ENCODE measurements at places on chromosomes 6 and 20. TPM values are rescaled to one million over a fixed set of nuclear protein-coding genes. Genes with fewer than 3 reads are reported as not detected.

- no peaks in the 10 kb centered on the region for H3K27me3 ChIP-seq
- no peak for DNase-seq
- no peak overlapping the region for H3K4me3 ChIP-seq
- no peak overlapping the region for H3K27ac ChIP-seq
Observed at GRCh38 chr6:35742842-35743241, 6.0 kb downstream of the ARMC12 start.

DNA sequence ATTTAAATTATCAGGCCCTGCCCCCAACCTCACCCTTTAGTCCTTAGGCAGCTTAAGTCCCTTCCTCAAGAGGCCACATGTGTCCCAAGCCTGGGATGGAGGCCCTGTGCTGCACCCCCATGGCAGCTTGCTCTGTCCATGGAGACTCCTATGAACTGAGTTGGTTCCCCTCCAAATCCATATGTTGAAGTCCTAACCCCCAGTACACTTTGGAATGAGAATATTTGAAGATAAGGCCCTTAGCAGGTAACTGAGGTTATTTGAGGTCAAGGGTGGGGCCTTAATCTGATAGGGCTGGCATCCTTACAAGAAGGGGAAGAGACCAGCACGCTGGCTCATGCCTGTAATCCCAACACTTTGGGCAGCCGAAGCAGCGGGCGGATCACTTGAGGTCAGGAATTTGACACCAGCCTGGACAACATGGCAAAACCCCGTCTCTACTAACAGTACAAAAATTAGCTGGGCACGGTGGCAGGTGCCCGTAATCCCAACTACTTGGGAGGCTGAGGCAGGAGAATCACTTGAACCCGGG is 6.7 kb upstream of the BEND3 start:
- peaks cover 12% of the 10 kb centered on the region for H3K27me3 ChIP-seq
- H3K4me1 ChIP-seq: peaks cover 9% of the 10 kb centered on the region
- no peak overlapping the region for H3K27ac ChIP-seq
- no peaks in the 10 kb centered on the region for H3K36me3 ChIP-seq
- H3K4me3 ChIP-seq: no peak overlapping the region

- DNase-seq: no peak
- peaks cover 1% of the 10 kb centered on the region for H3K4me1 ChIP-seq
- no peak overlapping the region for H3K4me3 ChIP-seq
- H3K27me3 ChIP-seq: peaks cover 8% of the 10 kb centered on the region
- no peak overlapping the region for H3K27ac ChIP-seq
Observed at GRCh38 chr20:58619864-58620431, 31.1 kb upstream of the STX16 start.

DNA sequence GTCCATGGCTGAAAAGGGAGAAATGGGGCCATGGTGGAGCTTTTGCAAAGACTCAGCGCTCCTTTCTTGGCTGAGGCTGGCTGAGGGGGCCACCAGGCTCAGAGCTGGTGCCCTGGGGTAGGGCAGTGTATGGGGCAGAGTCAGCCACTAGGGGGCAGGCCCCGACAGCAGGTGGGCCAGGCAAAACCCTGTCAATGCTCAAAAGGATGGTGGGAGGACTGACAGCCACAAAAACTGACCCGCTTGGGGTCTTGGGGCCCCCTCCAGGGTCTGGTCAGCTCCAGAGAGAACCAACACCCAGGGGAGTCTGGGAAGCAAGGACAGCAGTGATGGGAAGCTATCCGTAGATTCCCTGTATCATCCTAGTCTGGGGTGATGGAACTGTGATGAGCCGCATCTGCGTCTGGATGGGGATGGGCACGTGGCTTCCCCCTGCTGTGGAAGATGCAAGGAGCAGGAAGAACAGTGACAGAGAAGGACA is 306.9 kb downstream of the DHX35 start:
- H3K27ac ChIP-seq: no peak overlapping the region
- H3K27me3 ChIP-seq: no peaks in the 10 kb centered on the region
- DNase-seq: peak; percentile 67
- H3K4me1 ChIP-seq: no peaks in the 10 kb centered on the region
- H3K4me3 ChIP-seq: no peak overlapping the region

DNA sequence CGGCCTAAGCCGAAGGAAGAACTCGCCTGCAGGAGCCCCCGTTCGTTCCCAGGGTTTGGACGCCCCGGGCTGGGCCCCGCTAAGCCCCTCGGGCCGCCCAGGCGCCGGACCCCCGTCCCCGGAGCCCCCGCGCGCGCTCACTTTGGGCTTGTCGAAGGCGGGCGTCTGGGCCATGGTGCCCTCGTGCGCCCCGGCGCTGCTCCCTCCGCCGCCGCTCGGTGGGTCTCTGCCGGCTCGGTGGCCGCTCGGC is 140 bp downstream of the ADA start:
- no peaks in the 10 kb centered on the region for H3K27me3 ChIP-seq
- peak overlapping the region; percentile 91 for H3K27ac ChIP-seq
- DNase-seq: no peak
- H3K4me3 ChIP-seq: peak overlapping the region; percentile 96
- peaks cover 50% of the 10 kb centered on the region for H3K4me1 ChIP-seq

DNA sequence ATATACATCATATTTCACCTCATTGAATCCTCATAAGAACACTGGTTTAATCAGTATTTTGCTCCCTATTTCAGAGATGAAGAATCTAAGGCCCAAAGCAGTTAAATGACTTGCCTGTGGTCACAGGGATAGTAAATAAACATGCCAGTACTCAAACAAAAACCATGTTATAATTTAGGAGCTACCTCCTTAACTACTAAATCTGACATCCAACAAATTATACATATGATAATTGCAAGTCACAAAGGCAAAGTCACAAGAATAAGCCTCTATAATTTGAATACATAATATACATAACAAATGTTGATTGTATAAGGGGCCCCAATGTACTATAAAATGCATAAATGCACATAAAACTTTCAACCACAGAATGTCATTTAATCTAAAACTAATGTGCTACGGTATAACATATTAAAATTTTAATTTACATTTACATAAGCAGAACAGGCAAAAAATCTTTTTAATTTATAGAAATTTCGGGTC is 157.4 kb upstream of the SLC22A16 start:
- peaks cover 8% of the 10 kb centered on the region for H3K36me3 ChIP-seq
- no peaks in the 10 kb centered on the region for H3K27me3 ChIP-seq
- H3K4me1 ChIP-seq: peaks cover 2% of the 10 kb centered on the region
- H3K4me3 ChIP-seq: no peak overlapping the region

GRCh38 chr6:31285486-31285885 is 13.6 kb upstream of the HLA-C start:
- H3K27me3 ChIP-seq: peaks cover 6% of the 10 kb centered on the region
- DNase-seq: no peak
- H3K4me1 ChIP-seq: peaks cover 8% of the 10 kb centered on the region
- H3K27ac ChIP-seq: no peak overlapping the region
- no peaks in the 10 kb centered on the region for H3K36me3 ChIP-seq
- H3K4me3 ChIP-seq: no peak overlapping the region

DNA sequence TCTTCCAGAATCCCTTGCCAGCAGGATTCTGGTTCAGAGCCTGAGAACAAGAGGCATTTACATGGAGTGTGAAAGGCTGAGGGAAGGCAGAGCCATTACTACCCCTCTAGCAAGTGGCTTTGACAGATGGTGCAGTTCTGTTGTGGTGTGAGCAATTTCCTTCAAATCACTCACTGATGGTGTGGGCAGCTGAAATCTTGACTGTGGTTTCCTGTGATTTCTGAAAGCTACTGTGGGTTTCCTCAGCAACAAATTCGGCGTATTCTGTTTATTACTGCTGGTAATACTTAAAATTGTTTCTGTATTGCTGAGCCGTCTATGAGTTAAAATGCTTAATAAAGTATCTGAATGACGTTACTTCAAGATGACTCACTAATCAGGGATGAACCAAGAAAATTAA is 181.5 kb upstream of the TCF21 start:
- no peak for DNase-seq
- peaks cover 10% of the 10 kb centered on the region for H3K27me3 ChIP-seq
- H3K27ac ChIP-seq: no peak overlapping the region
- H3K4me3 ChIP-seq: no peak overlapping the region
- no peaks in the 10 kb centered on the region for H3K36me3 ChIP-seq
- peaks cover 6% of the 10 kb centered on the region for H3K4me1 ChIP-seq

DNA sequence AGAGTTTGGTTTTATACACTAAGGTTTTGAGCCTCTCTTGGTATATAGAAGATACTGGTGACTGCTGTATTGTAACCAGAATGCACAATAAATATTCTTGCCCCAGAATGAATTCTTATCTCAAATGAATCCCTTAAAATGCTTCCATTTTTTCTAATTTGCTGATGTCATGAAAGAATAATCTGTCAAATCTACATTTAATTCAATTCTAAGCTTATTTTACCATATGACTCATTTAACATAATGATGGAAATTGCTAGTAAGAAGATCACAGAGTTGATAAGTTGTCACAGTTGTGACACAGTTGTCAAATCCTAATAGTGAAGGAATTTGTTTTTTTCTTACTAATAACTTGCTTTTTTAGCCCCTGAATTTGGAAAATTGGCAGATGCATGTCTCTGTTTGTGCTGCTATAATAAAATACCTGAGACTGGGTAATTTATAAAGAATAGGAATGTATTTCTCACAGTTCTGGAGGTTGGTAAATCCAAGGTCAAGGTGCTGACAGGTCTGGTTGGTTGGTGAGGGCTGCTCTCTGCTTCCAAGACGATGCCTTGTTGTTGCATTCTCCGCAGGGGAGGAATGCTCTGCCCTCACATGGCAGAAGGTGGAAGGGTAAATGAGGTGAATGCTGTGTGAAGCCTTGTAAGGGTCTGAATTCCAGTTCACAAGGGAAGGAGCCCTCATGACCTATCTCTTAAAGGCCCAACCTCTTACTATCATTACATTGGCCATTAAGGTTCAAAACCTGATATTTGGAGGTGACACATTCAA is 4.7 kb downstream of the ECT2L start:
- no peaks in the 10 kb centered on the region for H3K4me1 ChIP-seq
- H3K27ac ChIP-seq: no peak overlapping the region
- no peak for DNase-seq

- H3K27ac ChIP-seq: no peak overlapping the region
- peaks cover 1% of the 10 kb centered on the region for H3K36me3 ChIP-seq
- H3K4me1 ChIP-seq: no peaks in the 10 kb centered on the region
Observed at GRCh38 chr20:3318226-3318884, 79.4 kb upstream of the SLC4A11 start.

The MPIG6B gene
- total RNA-seq: 1.5 TPM

The VGLL2 gene
- not detected for total RNA-seq

The RNF144B gene
- 3.6 TPM for total RNA-seq

The APCDD1L gene
- not detected for total RNA-seq

The EPHA7 gene
- not detected for total RNA-seq

The TAP1 gene
- total RNA-seq: 323 TPM

The GPX5 gene
- total RNA-seq: not detected

The KCNG1 gene
- total RNA-seq: not detected

The CLVS2 gene
- total RNA-seq: not detected
